ENCODE measurements at places on chromosomes 1 and 21.

DNA sequence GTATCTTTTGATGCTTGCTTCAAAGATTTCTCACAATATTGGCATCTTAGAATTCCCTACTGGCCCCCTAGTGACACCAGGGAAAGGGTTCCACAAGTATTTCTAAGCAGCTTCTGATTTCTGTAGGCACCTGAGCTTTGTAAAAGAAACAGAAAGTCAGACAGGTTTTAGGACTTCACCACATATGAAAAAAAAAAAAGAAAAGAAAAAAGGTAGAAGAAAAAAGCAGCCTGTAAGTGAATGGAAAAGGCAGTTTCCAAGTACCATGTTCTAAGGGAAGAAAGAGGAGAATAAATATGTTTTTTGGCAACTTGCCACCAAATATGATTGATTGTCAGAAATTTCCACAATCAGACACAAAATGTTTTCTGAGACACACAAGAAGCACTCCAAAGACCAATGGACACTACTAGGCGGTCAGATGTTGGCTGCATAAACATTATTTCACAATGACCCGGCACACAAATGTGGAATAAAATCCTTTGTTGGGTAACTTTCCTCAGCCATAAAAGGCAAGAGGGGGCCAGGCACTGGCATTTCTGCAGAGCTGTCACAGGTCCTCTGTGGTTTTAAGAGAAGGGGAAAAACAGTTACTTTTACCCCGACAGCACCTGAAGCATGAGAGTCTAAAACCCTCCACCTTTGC lies 12.7 kb upstream of the CPLANE2 start:
- H3K4me1 ChIP-seq: peaks cover 1% of the 10 kb centered on the region
- H3K27ac ChIP-seq: peak overlapping the region; percentile 45
- no peak overlapping the region for H3K4me3 ChIP-seq
- peaks cover 84% of the 10 kb centered on the region for H3K36me3 ChIP-seq
- ATAC-seq: no peak

DNA sequence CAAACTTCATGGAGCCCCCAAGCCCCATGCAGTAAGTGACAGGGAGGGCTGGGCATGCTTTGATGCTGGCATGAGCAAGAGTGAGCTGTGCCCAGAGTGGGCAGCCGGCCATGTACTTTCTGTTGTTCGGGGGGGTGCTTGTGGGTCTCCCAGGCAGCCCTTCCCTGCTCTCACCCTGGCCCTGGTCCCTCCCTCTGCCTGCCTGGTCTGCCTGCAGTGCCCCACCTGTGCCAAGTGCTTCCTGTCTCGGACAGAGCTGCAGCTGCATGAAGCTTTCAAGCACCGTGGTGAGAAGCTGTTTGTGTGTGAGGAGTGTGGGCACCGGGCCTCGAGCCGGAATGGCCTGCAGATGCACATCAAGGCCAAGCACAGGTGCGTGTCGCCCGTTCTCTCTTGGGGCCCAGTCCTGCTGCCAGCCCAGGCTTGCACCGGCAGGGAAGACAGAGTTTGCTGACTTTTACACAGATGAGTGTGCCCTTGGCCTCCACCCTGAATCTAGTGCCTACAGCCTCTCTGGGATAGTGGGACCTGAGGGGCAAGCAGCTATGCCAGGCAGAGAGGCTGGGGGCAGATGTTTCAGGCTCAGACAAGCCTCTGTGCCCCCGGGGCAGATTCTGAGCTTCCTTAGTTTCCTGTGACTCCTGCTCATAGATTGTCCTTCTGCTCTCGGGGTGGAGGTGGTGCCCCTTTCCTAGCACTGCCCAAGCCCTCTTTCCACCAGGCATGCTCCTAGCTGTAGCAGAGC lies 7.6 kb downstream of the ZBTB48 start:
- peaks cover 8% of the 10 kb centered on the region for H3K4me1 ChIP-seq
- no peak for ATAC-seq
- no peaks in the 10 kb centered on the region for H3K27me3 ChIP-seq
- peaks cover 27% of the 10 kb centered on the region for H3K36me3 ChIP-seq
- H3K4me3 ChIP-seq: no peak overlapping the region
- H3K27ac ChIP-seq: no peak overlapping the region

GRCh38 chr1:1275836-1276235 lies 2.2 kb upstream of the UBE2J2 start:
- peaks cover 24% of the 10 kb centered on the region for H3K36me3 ChIP-seq
- H3K4me1 ChIP-seq: peaks cover 8% of the 10 kb centered on the region

DNA sequence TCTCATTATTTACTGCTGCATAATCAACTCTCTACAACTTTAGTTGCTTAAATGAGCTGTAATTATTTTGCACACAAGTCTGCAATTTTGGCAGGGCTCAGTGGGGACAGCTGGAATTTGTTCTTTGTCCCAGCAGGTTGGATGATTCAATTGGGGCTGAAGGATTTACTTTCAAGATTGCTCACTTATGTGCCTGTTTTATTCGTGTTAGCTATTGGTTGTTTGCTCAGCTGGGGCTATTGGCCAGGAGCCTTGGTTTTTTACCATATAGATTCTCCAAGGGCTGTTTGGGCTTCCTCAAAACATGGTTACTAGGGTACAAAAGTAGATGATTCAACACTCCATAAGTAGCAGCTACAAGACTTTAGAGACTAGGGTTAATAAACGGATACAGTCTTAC lies 13.4 kb downstream of the OR10R2 start:
- H3K27ac ChIP-seq: no peak overlapping the region
- no peak for ATAC-seq
- H3K27me3 ChIP-seq: peaks cover 32% of the 10 kb centered on the region
- H3K4me1 ChIP-seq: no peaks in the 10 kb centered on the region
- H3K4me3 ChIP-seq: no peak overlapping the region

GRCh38 chr1:111819566-111820263 lies 64.0 kb downstream of the DDX20 start:
- no peak overlapping the region for H3K27ac ChIP-seq
- H3K27me3 ChIP-seq: peaks cover 6% of the 10 kb centered on the region
- H3K4me3 ChIP-seq: no peak overlapping the region

- ATAC-seq: no peak
- H3K4me1 ChIP-seq: peaks cover 5% of the 10 kb centered on the region
- H3K36me3 ChIP-seq: no peaks in the 10 kb centered on the region
- no peak overlapping the region for H3K4me3 ChIP-seq
- no peaks in the 10 kb centered on the region for H3K27me3 ChIP-seq
- H3K27ac ChIP-seq: no peak overlapping the region
Observed at GRCh38 chr1:52159033-52159789, 17.3 kb downstream of the ZFYVE9 start.

DNA sequence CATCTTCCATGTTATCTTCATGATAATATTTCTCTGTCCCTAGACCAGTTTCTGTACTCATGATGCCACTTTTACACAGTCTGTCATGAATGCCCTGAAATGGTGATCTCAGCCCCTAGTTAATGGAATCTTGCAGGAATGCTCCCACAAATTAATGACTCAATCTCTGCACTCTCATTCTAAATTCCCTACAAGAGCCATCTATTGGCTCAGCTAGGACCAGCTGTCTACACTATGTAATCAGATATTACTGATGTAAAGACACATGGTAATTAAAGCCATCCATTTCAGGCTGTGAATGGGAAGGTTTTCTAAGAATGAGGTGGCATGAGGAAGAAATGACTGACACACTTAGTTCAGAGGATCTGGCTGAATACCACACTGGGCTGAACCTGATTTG lies 199.1 kb upstream of the KCND3 start:
- no peak overlapping the region for H3K4me3 ChIP-seq
- no peaks in the 10 kb centered on the region for H3K4me1 ChIP-seq
- no peak for ATAC-seq
- peaks cover 19% of the 10 kb centered on the region for H3K27me3 ChIP-seq

- H3K4me3 ChIP-seq: no peak overlapping the region
- H3K27ac ChIP-seq: no peak overlapping the region
- ATAC-seq: no peak
- H3K4me1 ChIP-seq: peaks cover 2% of the 10 kb centered on the region
- no peaks in the 10 kb centered on the region for H3K36me3 ChIP-seq
Observed at GRCh38 chr21:28641731-28642130, 350.9 kb downstream of the LTN1 start.

DNA sequence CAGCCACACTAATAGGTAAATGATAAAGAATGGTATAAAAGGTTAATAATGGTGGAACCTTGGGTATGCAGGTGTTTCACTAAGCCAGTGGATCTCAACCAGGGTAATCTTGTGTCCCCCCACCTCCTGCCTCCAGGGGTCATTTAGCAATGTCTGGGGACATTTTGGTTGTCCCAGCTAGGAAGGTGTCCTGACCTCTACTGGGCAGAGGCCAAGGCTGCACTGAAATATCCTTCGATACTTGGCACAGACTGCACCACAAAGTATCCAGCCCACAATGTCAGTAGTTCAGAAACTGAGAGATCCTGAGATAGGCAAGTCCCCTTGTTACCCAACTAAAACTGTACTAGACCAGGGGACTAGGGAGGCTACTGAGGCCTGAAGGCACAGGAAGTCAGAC lies 113.6 kb upstream of the TIAM1 start:
- no peaks in the 10 kb centered on the region for H3K4me1 ChIP-seq
- H3K36me3 ChIP-seq: no peaks in the 10 kb centered on the region
- no peak overlapping the region for H3K27ac ChIP-seq
- no peaks in the 10 kb centered on the region for H3K27me3 ChIP-seq
- ATAC-seq: no peak
- H3K4me3 ChIP-seq: no peak overlapping the region

DNA sequence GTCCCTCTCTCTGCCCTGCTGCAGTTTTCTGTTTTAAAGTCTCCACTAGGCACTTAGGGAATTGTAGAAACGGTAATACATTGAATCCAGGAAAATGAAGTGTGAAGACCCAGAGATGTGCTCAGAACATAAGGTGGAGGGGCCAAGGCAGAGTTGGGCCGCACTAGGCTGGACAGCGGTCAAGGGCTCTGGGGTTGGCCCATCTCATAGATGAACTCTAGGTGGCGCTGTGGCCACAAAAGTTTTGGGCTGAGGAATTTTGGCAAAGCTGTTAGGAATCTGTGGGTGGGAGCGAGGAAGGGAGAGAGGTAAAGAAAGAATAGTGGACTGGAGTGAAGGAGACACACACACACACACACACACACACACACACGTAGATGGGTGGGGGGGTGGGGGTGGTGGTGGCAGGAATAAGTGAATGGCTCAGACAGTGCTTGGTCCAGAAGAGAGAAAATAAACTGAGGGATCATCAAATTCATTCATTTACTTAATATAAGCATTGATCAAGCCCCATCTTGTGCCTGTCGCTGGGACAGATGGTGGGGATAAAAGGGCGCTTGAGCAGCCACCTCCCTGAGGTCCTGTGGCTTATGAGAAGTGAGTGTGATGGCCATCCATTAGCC lies 258.5 kb downstream of the TRABD2B start:
- H3K36me3 ChIP-seq: no peaks in the 10 kb centered on the region
- H3K27me3 ChIP-seq: peaks cover 40% of the 10 kb centered on the region
- H3K4me1 ChIP-seq: no peaks in the 10 kb centered on the region
- H3K27ac ChIP-seq: no peak overlapping the region
- H3K4me3 ChIP-seq: no peak overlapping the region

DNA sequence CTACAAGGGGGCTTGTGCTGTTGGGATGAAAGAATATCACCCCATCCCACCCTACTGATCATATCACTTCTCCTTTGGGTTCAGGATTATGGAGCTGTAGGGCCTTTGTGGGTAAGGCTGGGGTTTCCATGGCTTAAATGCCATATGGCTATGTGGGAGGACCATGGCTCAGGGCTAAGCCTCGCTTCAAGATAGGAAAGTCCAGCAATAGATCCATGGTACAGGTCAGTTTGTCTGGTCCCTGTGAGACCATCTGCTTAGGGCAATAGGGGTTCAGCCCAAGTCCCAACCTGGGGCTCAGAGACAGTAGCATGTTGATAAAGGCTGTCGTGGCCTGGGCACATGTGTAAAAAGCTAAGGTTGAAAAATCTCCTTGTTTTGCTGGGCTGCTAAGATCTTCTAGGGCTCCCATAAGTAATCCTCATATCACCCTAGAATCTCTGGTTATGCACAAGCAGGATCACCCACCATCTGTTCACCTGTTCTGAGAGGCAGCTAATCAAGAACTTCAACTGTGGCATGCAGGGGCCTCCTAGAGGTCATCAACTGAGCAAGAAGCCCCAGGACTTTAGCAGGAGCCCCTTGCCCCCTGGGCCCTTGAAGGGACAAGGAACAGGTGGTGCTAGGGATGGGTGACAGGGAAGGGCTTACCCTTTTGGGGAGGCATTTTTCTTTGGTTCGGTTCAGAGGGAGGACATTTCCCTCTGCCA lies 66.5 kb downstream of the UBE2T start:
- no peak overlapping the region for H3K4me3 ChIP-seq
- H3K27me3 ChIP-seq: peaks cover 6% of the 10 kb centered on the region
- ATAC-seq: no peak
- H3K4me1 ChIP-seq: no peaks in the 10 kb centered on the region

- ATAC-seq: no peak
- H3K27ac ChIP-seq: peak overlapping the region; percentile 55
Observed at GRCh38 chr21:36171741-36172331, 15.2 kb downstream of the DOP1B start.

DNA sequence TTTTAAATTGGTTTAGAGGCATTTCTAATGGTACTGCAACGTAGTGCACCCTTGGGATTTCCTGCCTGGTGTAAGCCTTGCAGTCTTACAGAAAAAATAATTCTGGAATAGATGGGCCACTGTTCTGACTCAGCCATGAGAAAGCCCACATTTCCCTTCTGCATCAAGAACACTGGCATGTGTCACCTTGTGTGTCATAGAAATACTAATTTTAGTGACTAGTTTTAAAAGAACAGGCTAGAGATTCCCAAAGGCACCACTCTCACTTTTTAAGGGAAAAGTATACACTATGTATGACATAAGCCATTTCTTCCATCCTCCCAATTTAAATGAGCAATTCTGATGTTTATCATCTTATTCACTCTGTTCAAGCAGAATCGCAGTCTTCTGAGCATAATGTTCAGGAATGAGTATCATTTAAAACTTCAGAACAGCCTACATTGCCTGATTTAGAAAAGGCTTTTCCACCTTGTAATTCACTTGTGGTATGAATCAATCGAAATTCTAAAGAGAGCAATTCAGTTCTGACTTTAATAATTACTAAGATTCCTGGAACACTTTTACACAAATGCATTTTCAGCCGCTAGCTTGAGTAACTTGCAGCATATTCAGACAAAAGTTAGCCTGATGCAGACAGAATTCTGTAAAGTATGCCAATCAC lies 18.8 kb downstream of the RGS13 start:
- ATAC-seq: peak; percentile 92
- H3K27ac ChIP-seq: peak overlapping the region; percentile 28
- H3K27me3 ChIP-seq: peaks cover 9% of the 10 kb centered on the region
- no peaks in the 10 kb centered on the region for H3K36me3 ChIP-seq
- H3K4me1 ChIP-seq: peaks cover 4% of the 10 kb centered on the region
- no peak overlapping the region for H3K4me3 ChIP-seq

DNA sequence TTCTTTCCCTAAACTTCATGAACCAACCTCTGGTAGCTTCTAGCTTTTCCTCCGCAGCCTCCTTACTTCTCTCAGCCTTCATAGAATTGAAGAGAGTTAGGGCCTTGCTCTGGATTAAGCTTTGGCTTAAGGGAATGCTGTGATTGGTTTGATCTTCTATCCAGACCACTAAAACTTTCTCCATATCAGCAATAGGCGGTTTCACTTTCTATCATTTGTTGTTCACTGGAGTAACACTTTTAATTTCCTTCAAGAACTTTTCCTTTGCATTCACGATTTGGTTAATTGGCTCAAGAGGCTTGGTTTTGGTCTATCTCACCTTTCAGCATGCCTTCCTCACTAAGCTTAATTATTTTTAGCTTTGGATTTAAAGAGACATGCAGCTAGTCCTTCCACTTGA lies 5.1 kb downstream of the URB2 start:
- H3K27ac ChIP-seq: no peak overlapping the region
- no peak for ATAC-seq
- H3K27me3 ChIP-seq: no peaks in the 10 kb centered on the region
- H3K4me1 ChIP-seq: peaks cover 17% of the 10 kb centered on the region
- no peak overlapping the region for H3K4me3 ChIP-seq

- ATAC-seq: no peak
- H3K4me3 ChIP-seq: no peak overlapping the region
- H3K4me1 ChIP-seq: peaks cover 4% of the 10 kb centered on the region
- H3K27me3 ChIP-seq: peaks cover 3% of the 10 kb centered on the region
Observed at GRCh38 chr1:203556047-203556851, 62.3 kb downstream of the OPTC start.

Measured in activated T-helper 17 cell treated with anti-CD3 and anti-CD28 coated beads, Interleukin-2, amount 50 U/mL, for 72 hours (primary cell).